ENCODE measurements at places on chromosomes 4 and X.

GRCh38 chrX:23626651-23627050 lies 40.6 kb upstream of the PRDX4 start:
- no peak for DNase-seq

DNA sequence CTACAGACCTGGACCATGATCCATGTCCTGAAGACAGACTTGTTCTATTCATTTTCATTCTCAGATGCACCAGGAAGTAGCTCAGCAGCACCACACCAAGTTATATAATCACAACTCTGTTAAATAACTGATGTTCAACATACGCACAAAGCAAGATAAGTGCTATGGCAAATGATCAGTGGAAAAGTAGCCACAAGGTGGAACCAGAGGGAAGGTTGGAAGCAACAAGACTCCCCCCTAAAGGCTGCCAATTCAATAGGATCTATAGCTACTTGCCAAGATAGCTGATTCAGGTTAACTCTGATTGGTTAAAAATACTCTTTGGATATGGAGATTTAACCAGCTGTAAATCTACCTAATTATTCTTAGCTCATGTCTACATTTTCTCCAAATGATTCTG lies 23.7 kb upstream of the FAM47B start:
- DNase-seq, result no peak

DNA sequence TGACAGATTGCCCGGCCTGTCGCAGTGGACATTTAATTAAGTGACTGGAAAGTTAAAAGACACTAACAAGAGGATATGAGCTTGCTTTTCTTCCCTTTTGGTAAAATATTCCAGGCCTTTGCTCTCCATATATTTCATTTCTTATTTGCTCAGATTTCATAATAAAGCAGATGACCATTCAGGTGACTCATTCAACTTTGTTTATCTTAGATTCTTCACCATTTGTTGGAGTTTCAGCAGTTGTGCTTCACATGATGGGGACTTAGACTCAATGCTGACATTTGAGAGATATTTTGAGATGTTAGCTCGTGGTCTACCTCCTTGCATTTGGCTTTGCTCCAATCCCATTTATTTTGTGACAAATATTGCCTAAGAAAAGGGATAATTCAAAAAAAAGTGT lies 312.2 kb downstream of the ARHGAP24 start:
- DNase-seq, result no peak

- no peak for DNase-seq
These were observed 45.5 kb downstream of the JAKMIP1 start for GRCh38 chr4:6154875-6155274.

DNA sequence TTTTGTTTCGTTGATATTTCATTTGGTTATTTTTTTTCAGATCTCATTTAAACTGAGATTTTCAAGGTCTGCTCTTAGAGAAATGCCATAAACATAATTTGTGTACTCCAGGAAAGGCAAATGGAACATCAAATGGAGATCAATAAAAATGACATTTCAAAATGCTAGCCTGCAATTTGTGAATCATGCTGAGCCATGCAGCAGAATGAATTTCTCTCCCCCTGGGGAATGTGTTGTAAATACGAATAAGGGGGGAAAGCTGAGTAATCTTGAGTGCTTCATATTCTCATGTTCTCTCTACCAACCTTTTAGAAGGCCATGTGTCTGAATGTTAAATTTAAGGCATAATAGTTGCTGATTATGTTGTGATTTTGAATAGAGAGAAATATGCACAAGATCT lies 7.8 kb downstream of the ZCCHC4 start:
- DNase-seq, result no peak

- no peak for DNase-seq
These were observed 120.6 kb upstream of the MID1 start for GRCh38 chrX:10741003-10741402.

DNA sequence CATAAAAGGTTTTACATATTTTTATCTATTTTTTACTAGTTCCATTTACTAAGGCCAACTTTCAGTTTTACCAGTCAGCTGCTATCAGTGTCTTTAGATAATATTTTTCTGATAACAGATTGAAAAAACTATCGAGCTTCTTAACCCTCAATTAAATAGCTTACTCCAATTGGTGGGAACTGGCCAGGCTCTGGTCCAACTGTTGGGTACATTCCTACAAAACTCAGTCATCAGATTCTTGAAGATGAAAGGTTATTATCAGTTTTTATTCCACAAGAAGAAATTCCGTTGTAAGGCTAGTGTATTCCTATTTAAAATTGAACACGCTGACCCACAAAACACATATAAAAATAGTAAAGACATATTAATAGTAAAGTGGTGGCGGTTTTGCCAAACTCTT lies 346.2 kb downstream of the MAPK10 start:
- DNase-seq, result no peak

GRCh38 chr4:35520059-35520458 lies 724.3 kb downstream of the ARAP2 start:
- DNase-seq, result no peak

DNA sequence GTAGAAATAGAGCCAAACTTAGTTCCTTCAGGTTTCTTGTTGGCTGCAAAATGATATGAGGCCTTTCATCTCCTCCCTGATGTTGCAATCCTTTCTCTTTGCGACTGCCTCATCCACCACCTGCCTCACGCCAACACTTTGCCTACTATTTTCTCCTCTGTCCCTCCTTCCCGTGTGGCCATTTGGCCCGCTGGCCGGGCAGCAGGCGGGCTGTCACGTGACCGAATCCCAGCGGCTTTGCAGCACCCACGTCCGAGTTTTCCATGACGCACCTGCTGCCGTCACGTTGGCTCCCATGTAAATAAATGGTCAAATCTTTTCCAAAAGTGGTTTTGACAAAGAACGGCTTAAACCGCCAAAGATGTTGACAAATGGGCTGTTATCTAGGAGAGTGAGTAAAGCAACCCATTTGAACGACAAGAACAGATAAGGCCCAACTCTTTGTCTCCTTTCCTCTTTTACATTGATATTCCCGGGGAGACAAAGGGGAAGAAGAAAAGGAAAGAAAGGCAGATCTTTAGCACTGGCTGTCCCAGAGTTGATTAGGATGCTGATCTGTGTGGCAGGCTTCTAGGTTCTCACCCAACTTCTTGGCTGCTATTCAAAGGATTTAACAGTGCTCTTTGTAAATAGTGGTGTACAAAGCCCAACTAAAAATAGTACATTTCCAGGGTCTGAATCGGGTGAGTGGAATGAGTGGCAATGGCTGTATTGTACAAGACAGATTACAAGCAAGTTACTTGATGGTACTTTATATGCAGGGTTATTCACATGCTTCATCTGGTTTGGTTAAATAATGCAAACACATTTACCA lies 174.2 kb upstream of the JADE1 start:
- DNase-seq, result no peak

GRCh38 chr4:173332021-173332487 lies 2.1 kb downstream of the HMGB2 start:
- no peak for DNase-seq

DNA sequence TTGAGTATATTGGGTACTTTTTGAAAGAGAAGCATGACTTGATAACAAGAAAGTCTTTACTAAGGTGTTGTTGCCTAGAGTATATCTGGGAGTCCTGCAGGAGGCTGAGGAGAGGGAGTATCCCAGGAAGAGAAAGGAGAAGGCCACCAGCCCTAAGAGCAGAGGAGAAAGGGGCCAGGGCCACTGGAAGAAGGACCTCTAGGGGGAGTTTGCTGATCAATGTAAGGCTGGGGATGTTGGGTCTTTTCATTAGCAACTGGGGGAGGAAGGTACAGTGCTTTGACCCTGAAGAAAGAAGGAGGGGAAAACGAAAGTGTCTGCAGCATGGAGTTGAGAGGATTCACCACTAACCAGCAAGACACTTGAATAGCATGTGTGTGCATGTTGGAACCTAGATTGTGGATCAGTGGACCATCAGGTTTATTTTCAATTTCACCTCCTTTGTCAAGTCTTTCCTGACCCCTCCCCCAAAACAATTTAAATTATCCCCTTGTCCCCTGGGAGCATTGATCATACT lies 4.5 kb downstream of the SMIM9 start:
- DNase-seq, result no peak

- DNase-seq, result no peak
These were observed 57.9 kb downstream of the FHDC1 start for GRCh38 chr4:152994038-152994437.

GRCh38 chrX:25343060-25343459 lies 327.3 kb upstream of the ARX start:
- no peak for DNase-seq

GRCh38 chr4:182885738-182886077 lies 31.5 kb downstream of the DCTD start:
- no peak for DNase-seq

GRCh38 chr4:27145597-27145996 lies 285.0 kb downstream of the STIM2 start:
- no peak for DNase-seq

DNA sequence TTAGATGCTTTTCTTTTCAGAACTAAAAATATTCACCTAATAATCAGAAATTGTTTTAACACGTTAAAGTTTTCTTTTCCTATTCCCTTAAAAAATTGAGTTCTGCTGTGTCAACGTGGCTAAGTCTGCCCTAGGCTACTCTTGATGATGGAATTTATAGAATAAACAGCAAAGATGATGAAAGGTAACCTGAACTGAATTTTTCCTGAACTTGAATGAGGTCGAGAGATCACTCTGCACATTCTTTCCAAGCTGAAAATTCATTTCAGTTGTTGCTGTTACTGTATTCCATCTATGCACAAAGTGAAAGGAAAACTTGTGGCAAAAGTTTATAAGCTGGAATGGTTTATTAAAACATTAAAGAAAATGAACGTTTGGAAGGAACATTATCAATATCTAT lies 245.9 kb upstream of the GIMD1 start:
- no peak for DNase-seq

DNA sequence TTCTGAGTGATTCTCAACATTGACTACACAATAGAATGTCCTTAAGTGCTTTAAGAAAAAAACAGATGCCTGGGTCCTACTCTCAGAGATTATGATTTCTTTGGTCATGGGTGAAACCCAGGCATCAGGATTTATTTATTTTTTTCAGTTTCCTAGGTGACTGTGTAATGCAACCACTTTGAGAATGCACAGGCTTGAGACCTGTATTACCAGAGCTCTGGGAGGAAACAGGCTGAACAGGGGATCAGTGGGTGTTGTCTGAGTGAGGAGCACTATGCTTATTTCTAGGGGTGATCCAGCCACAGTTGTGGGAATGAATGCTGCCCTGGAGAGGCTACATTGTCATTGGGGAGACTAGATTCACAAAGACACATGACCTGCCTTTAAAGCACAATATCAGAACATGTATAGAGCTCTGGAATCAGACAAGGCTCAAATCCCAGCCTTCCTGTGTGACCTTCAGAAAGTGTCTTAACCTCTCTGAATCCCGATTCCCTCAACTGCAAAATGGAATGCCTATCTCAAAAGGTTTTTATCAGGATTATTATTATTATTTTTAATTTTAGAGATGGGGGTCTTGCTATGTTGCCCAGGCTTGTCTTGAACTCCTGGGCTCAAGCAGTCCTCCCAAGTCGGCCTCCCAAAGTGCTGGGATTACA lies 61.6 kb upstream of the PRPS1 start:
- DNase-seq, result no peak

- no peak for DNase-seq
These were observed 388.6 kb upstream of the PITX2 start for GRCh38 chr4:111011458-111011857.

GRCh38 chr4:105186701-105187161 lies 40.1 kb downstream of the TET2 start:
- no peak for DNase-seq

DNA sequence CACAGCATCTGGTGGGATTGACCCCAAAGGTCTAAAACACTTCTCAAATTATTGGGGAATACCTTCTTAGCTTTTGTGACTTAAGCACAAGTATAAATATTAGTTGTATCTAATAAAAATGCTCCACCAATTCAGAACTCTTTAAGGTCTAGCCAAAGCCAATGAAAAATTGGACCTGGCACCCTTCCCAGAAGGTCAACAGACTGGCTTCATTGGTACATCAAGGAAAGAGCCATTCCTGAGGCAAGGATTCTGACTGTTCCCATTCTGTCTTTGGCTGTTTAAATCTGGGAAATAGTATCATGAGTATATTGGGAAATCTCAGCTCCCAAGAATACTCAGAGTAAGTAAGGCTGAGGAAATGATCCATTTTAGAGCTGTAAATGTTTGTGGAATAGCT lies 153.0 kb upstream of the TRPC5 start:
- DNase-seq, result no peak

DNA sequence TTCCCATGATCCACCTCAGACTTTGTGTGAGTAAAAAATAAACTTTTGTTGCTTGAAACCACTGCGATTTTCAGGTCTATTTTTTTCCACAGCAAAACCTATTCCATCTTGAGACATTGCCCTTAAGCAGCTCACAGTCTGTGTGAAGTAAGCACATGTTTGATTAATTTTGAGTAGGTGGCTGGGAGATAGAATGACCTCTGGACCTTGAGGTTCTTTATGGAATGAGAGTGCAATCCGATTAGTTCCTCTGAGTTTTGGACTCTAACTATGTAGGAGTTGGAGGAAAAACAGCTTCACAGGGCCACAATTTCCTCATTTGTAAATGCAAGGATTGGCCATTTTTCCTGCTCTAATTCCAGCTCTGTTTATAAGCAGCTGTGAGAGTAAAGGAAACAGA lies 234.1 kb upstream of the IGFBP7 start:
- no peak for DNase-seq
